ENCODE measurements at places on chromosomes 3 and 15.

GRCh38 chr3:100525753-100526612 is 33.6 kb downstream of the TMEM45A start:
- DNase-seq, result no peak

DNA sequence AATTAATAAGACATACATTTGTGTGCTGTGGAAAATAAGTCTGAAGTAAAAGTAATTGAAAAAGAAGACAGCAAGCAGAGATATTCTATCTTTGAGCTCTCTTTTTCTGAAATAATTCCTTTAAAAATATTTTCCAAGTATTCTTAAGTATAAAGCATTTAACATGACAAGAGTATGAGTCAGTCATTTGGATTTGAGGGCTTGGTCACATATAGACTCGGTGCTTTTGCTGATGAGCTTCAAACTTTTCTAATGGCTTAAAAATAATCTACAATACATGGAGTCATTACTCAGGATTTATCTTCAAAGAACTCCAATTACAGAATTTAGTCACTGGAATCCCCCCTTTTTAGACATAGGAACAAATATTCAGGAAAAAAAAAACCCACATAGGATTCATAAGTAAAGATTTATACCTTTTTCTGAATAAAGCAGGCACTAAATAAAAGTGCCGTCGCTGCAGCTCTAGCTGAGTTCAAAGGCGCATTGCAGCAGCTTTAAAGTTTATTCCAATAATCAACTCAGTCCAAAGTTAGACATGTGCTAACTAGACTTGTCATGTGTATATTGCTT is 147.5 kb downstream of the CTNNB1 start:
- no peak for DNase-seq

GRCh38 chr15:80699981-80700380 is 4.9 kb downstream of the ABHD17C start:
- no peak for DNase-seq

DNA sequence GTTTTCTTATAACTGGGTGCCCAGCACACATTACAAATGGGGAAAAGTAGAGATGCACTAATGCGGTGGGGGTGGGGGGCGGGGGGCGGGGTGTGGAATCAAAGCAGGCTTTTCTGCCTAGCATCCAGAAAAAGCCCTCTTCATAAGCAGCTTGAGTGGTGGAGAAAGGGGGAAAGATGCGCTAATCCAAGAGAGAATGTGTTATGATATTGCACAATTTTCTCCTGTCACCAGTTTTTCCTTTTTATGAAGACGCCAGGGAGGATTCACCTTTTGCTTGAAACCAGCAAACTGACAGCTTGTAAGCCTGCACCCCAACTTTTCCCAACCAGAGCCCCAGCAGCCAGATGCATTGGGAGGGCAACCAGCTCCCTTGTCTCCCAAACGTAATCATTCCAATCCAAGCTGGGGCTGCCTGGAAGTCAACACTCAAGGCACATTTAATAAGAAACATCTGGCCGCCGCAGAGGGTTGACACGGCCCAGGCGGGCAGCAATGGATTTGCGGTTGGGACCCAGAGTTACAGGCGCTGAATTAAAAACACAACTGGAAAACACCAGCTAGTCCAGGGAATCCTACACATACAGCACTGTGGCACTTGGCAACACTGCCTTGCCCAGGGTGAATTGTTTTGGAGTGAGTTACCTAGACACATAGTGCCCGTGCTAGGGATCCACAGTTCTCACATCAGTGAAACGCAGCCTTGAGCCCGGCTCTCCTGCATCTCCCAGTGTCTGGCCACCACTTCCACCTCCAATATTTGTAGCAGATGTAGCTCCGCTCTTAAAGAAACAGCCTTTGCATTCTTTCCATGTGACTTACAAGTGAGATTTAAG is 218.5 kb upstream of the PRICKLE2 start:
- no peak for DNase-seq

DNA sequence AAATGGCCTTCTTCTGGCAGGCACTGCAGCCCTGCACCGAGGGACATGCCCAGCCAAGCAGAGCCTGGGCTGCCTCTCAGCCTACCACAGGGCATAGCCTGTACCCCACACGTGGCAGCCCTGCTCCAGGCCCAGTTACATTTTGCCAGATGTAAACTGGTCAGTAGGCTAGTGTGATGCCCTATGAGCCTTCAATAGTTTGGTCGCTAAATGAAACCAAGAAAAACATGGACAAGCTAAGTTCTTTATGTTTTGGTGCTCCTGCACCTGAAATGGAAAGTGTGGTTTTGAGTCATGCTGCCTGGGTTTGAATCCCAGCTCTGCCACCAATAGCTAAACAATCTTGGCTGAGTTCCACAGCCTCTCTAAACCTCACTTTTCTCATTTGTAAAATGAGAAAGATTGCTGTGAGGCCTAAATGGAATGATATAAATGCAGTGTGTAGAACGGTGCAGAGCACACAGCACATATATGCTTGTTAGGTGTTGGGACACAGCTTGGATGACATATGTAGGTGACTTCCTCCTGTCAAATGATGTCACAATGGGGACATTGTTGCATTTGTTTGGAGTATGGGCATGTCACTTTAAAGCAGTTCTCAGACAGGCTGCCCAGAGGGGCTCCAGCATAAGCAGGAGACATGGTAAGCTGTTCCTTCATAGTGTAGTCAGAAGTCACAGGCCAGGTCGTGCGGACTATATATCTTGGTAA is 57.4 kb downstream of the ZBTB38 start:
- DNase-seq, result no peak

DNA sequence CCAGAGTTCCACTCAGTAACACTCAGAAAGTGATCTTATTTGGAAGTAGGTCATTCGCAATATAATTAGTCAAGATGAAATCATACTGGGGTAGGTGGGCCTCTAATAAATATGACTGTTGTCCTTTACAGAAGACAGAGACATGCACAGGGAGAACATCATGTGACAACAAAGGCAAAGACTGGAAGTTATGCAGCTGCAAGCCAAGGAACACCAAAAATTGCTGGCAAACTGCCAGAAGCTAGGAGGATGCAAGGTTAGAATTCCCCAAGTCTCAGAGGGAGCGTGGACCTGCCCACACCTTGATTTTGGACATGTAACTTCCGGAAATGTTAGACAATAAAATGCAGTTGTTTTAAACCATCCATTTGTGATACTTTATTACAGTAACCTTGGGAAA is 471.5 kb upstream of the AGTR1 start:
- DNase-seq, result no peak

GRCh38 chr3:158701420-158702065 is 29.1 kb upstream of the LXN start:
- DNase-seq, result no peak

- DNase-seq, result no peak
These were observed 144.8 kb downstream of the SUCLG2 start for GRCh38 chr3:67509471-67510075.

- no peak for DNase-seq
These were observed 24.5 kb downstream of the ARID3B start for GRCh38 chr15:74565381-74566085.

GRCh38 chr3:174440253-174440701 is 418.9 kb upstream of the NAALADL2 start:
- no peak for DNase-seq

Data from K562 (cell line).